ENCODE measurements at places on chromosomes 2 and 18. TPM values are rescaled to one million over a fixed set of nuclear protein-coding genes. Genes with fewer than 3 reads are reported as not detected.

DNA sequence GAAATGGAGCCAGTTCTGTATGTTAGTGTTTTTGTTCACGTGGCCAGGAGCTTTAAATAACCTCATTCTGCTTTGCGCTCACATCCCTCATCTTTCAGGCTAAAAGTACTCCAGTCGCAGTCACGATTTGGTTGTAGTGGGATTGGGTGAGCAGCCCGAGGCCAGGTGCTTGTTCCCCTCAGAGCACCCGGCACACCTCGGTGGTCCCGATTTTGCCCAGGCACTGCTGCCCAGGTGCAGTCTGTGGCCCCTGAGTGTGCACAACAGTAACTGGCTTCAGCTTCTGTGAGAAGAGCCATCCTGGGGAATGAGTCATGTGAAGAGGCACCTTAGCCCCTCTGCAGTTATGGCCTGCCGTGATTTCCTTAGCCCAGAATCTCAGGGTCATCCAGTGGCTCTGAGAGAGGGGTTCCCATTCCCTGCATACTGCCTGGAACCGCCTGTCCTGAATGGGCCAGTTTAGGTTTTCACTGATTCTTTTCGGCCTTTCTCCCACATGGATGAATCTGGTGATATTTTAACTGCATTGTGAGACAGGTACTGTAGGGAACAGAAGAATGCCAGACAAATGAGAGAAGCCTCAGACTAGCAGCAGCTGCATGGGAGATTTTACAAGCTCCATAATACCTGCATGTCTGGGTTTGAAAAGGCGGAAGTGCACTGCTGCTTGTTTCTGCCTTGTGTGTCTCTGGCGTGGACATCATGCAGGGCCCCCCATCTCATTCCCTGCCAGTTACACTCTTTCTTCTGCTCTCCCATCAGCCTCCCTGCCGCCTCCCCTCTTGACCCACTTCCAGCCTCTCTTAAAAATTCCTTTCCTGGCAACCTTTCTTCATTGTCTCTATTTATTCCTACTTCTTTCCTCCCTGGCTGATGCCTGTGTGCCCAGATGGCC lies 33.5 kb downstream of the IMPA2 start:
- H3K4me3 ChIP-seq, result no peak overlapping the region
- H3K27me3 ChIP-seq, result no peaks in the 10 kb centered on the region
- H3K4me1 ChIP-seq, result peaks cover 17% of the 10 kb centered on the region
- H3K27ac ChIP-seq, result peak overlapping the region; percentile 59

The RNU2-63P gene
- 9.1 TPM for total RNA-seq

The LINC00305 gene
- total RNA-seq, result not detected

The RAB17 gene
- total RNA-seq, result 10.6 TPM

The PDE1A gene
- total RNA-seq, result 0.15 TPM

DNA sequence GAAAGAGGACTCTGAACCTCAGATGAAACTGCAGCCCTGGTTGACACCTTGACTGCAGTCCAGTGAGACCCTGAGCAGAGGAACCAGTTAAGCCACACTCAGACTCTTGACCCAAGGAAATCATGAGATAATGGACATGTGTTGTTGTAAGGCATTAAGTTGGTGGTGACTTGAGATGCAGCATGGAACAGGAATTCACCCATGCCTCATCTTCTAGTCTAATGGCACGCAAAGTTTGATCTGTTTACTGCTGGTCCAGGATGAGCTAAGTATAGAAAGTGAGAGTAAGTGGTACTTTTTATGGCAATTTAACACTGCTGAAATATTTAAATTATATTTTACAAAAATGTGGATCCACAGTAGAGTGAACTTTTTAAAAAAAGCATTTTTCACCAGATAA lies 51.3 kb upstream of the LTBP1 start:
- peaks cover 35% of the 10 kb centered on the region for H3K27me3 ChIP-seq
- no peak for DNase-seq
- H3K4me3 ChIP-seq, result no peak overlapping the region
- H3K36me3 ChIP-seq, result no peaks in the 10 kb centered on the region

- H3K27me3 ChIP-seq, result peaks cover 51% of the 10 kb centered on the region
- no peaks in the 10 kb centered on the region for H3K36me3 ChIP-seq
- no peak overlapping the region for H3K27ac ChIP-seq
- DNase-seq, result no peak
These were observed 1550.2 kb downstream of the LRP1B start for GRCh38 chr2:140580532-140581151.

The LYG2 gene
- not detected for total RNA-seq

- DNase-seq, result no peak
- H3K4me3 ChIP-seq, result no peak overlapping the region
- no peak overlapping the region for H3K27ac ChIP-seq
- no peaks in the 10 kb centered on the region for H3K36me3 ChIP-seq
These were observed 75.8 kb upstream of the SEC11C start for GRCh38 chr18:59063912-59064311.

The ELMOD3 gene
- 16.7 TPM for total RNA-seq

- H3K27ac ChIP-seq, result no peak overlapping the region
- no peak for DNase-seq
These were observed 25.7 kb upstream of the THOC1 start for GRCh38 chr18:293536-293935.

GRCh38 chr2:103860016-103860415 lies 993.9 kb upstream of the POU3F3 start:
- DNase-seq, result no peak
- H3K36me3 ChIP-seq, result no peaks in the 10 kb centered on the region
- no peak overlapping the region for H3K27ac ChIP-seq
- no peaks in the 10 kb centered on the region for H3K27me3 ChIP-seq
- no peak overlapping the region for H3K4me3 ChIP-seq

DNA sequence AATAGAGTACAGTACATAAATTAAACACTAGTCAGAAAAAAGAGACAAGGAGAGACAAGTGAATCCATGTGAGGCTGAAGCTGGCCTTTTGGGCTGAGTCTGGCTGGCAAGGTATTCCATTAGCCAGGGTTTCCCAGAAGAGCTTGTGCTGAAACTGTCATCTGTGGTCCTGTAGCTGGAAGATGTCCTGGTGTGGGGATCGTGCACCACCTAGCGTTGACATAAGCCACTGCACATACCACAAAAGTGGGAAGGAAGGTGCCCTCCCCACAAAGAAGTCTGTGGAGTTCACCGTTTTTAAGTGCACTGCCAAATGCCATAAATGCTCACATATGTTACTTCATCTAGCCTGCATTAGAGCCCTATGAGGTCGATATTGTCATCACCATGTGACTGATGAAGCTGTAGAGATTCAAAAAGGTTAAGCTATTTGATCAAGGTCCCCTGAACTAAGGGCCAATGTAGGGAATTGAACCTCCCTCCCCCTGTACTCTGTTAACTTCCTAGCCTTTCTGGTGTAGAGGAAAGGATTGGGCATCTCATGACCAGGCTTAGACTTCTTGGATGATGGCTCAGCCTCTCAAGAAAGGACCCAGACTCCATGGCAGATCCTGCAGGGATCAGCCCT lies 31.9 kb upstream of the GALNT14 start:
- no peak overlapping the region for H3K27ac ChIP-seq
- no peaks in the 10 kb centered on the region for H3K4me1 ChIP-seq
- no peak overlapping the region for H3K4me3 ChIP-seq
- no peaks in the 10 kb centered on the region for H3K36me3 ChIP-seq
- peak; percentile 71 for DNase-seq
- peaks cover 18% of the 10 kb centered on the region for H3K27me3 ChIP-seq

GRCh38 chr2:121044412-121044811 lies 240.6 kb downstream of the TFCP2L1 start:
- no peaks in the 10 kb centered on the region for H3K36me3 ChIP-seq
- H3K4me3 ChIP-seq, result no peak overlapping the region
- peak; percentile 20 for DNase-seq
- H3K27me3 ChIP-seq, result no peaks in the 10 kb centered on the region
- H3K4me1 ChIP-seq, result no peaks in the 10 kb centered on the region

DNA sequence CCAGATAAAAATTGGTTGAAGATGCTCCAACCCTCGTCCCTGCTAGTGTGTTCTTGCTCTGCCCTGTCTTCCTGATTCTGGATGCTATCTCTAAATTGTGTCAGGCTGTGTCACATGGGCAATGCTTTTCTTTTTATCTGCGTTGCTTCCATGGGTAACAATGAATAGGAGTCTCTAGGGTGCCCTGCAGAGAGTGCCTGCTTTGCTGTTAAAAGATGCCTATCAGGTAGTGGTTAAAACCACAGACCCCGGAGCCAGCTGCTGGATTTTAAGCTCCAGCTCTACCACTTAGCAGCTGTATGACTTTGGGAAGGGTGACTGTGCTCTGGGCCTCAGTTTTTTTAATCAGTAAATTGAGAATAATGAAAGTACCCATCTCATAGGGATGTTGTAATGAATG lies 340.3 kb downstream of the PLCL1 start:
- H3K27me3 ChIP-seq, result peaks cover 49% of the 10 kb centered on the region
- no peak overlapping the region for H3K4me3 ChIP-seq
- H3K36me3 ChIP-seq, result no peaks in the 10 kb centered on the region
- H3K27ac ChIP-seq, result no peak overlapping the region
- no peaks in the 10 kb centered on the region for H3K4me1 ChIP-seq

DNA sequence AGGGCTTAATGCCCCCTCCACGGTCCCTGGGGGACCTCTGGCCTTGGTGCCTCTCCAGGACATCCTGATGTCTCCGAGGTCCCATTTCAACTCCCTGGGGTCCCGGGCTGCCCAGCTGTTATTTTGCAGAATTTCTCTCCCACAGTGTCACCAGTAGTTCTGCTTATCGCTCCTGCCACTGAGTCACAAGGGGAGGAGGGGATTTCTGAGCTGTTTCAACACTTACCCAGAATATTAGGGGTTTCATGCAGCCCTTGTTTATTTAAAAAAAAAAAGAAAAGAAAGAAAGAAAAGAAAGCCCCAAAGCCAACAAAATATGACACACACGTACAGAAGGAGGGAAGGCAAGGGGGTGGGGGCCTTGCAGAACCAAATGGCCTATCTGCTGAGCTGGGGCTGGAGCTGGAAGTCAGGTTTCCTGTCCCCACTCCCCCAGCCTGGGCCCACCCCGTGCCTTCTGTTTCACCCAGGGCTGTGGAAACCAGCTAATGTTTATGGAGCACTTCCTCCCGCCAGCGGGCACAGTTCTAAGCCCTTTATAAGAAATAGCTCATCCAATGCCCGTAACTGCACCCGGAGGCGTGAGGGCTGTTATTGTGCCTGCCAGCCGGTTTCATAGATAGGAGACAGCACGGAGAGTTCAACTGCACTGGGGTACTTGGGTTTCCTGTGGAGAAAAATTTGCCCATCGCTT lies 8.4 kb upstream of the ARID5A start:
- DNase-seq, result no peak
- H3K27me3 ChIP-seq, result peaks cover 15% of the 10 kb centered on the region
- no peak overlapping the region for H3K27ac ChIP-seq
- H3K4me1 ChIP-seq, result peaks cover 6% of the 10 kb centered on the region
- no peaks in the 10 kb centered on the region for H3K36me3 ChIP-seq
- H3K4me3 ChIP-seq, result no peak overlapping the region

DNA sequence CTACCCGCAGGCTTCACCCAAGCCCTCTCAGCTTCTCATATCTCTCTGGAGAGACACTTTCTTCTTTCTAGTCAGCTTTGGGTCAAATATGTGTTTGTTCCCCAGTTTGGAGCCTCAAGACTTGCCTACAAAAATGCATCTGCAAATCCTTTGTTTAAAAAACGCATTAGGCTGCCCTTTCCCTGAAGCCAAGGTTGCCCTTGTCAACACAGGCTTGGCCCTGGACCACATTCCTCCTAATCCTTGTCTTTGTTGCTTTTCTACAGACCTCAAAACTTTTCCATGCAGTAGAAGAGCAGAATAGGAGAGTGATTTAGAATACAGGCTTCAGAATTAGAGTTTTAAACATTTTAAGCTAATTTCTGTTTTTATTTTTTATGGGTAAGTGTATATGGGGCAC lies 307.8 kb downstream of the NAPG start:
- no peaks in the 10 kb centered on the region for H3K4me1 ChIP-seq
- H3K36me3 ChIP-seq, result no peaks in the 10 kb centered on the region
- DNase-seq, result no peak
- H3K27ac ChIP-seq, result no peak overlapping the region

- H3K27me3 ChIP-seq, result no peaks in the 10 kb centered on the region
- no peaks in the 10 kb centered on the region for H3K4me1 ChIP-seq
- no peak overlapping the region for H3K4me3 ChIP-seq
- no peak overlapping the region for H3K27ac ChIP-seq
- peak; percentile 66 for DNase-seq
- H3K36me3 ChIP-seq, result no peaks in the 10 kb centered on the region
These were observed 51.7 kb upstream of the CCDC85A start for GRCh38 chr2:56132138-56132537.

The POTEJ gene
- total RNA-seq, result not detected

The COLEC11 gene
- total RNA-seq, result not detected

The TNFAIP6 gene
- total RNA-seq, result 1.8 TPM

DNA sequence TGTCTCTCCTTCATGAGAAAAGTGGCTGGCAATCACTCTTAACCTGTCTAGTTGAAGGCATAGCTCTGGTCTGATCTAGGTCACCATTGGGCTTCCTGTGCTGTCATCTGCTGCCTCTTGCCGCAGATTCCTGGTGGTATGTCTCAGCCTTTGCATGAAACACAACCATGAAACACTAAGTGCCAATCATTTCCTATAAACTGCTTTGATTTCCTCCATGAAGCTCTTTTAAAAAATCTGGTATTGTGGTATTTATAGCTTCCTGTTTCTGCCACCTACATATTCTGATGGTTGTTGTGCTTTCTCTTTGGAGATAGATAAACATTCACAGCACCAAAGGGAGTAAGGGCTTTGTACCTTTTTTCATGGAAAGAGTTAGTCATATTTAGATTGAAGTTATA lies 120.0 kb upstream of the EPC2 start:
- DNase-seq, result no peak
- no peaks in the 10 kb centered on the region for H3K4me1 ChIP-seq
- no peaks in the 10 kb centered on the region for H3K27me3 ChIP-seq
- no peak overlapping the region for H3K4me3 ChIP-seq
- H3K27ac ChIP-seq, result no peak overlapping the region
- H3K36me3 ChIP-seq, result no peaks in the 10 kb centered on the region

GRCh38 chr2:176648700-176649297 lies 379.6 kb downstream of the MTX2 start:
- H3K4me3 ChIP-seq, result no peak overlapping the region
- H3K4me1 ChIP-seq, result peaks cover 5% of the 10 kb centered on the region
- H3K27me3 ChIP-seq, result no peaks in the 10 kb centered on the region
- DNase-seq, result no peak
- no peak overlapping the region for H3K27ac ChIP-seq

- no peaks in the 10 kb centered on the region for H3K27me3 ChIP-seq
- peak overlapping the region; percentile 96 for H3K27ac ChIP-seq
- peaks cover 28% of the 10 kb centered on the region for H3K36me3 ChIP-seq
These were observed 1.1 kb downstream of the ENOSF1 start for GRCh38 chr18:711310-711656.

DNA sequence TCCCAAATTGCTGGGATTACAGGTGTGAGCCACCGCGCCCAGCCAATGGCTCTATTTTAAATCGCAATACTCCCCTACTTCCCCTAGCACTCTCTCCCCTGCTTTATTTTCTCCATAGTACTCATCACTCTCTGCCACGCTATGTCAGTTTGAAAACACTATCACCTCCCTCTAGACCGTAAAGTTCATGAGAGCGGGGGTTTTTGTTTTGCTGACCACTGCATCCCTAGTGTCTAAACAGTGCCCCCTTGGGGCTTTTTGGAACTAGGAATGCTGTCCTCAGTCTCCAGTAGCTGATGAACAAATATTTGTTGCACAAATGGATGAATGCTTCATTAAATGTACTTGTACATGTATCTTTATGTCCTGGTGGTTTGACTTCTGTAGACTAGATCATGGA lies 44.1 kb downstream of the ATOH8 start:
- H3K36me3 ChIP-seq, result no peaks in the 10 kb centered on the region
- DNase-seq, result peak; percentile 59
- H3K27me3 ChIP-seq, result no peaks in the 10 kb centered on the region
- H3K4me1 ChIP-seq, result peaks cover 14% of the 10 kb centered on the region
- no peak overlapping the region for H3K4me3 ChIP-seq
- H3K27ac ChIP-seq, result no peak overlapping the region

The ZBTB7C gene
- 0.42 TPM for total RNA-seq

The ATP8B1 gene
- total RNA-seq, result 1.4 TPM
